ENCODE measurements at places on chromosomes 1 and 21.

GRCh38 chr1:1538989-1539309 lies 1.5 kb downstream of the TMEM240 start:
- no peak for DNase-seq

GRCh38 chr1:89065079-89065868 lies at the start of gene GBP1:
Gene GBP1, minus strand, starts transcription at chr1:89065208. Its CDS starts 1,974 bp downstream, at chr1:89063234.
- DNase-seq, result no peak

DNA sequence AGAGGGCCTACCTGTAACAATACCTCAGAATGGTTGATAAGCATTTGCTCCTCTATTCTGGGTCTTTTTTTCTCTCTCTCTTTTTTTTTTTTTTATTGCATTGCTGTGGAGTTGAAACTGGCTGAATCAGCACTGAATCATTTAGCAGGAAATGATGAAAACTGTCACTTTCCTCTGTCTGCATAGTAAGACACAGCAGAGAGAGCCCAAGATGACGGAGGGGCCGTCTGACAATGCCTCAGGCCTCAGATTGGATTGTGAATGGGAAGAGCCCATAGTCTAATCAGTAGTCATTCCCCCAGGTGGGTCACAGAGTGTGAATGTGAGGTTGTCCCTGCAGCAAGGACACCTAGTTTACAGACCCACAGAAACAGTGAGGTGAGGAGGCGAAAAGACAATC lies 193.2 kb upstream of the PLXNA2 start:
- no peak for DNase-seq

DNA sequence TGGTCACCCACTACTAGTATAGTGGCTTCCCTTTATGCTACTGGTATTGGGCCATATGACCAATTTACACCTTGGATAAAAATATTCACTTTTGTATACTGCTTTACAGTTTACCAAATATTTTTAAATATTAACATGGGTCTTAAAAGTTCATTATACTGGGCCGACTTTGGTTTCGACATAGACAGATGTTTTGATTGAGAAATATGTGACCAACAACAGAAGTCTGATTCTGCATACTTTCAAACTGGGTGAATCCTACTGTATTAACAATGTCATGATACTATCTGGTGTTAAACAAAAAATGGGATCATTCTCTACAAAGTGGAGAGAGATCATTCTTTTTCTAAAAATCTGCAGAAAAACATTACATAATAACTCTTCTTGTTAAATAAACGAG lies 134.8 kb downstream of the AKT3 start:
- DNase-seq, result no peak

- DNase-seq, result no peak
Measured at GRCh38 chr1:176504848-176505553, 42.0 kb downstream of the PAPPA2 start.

DNA sequence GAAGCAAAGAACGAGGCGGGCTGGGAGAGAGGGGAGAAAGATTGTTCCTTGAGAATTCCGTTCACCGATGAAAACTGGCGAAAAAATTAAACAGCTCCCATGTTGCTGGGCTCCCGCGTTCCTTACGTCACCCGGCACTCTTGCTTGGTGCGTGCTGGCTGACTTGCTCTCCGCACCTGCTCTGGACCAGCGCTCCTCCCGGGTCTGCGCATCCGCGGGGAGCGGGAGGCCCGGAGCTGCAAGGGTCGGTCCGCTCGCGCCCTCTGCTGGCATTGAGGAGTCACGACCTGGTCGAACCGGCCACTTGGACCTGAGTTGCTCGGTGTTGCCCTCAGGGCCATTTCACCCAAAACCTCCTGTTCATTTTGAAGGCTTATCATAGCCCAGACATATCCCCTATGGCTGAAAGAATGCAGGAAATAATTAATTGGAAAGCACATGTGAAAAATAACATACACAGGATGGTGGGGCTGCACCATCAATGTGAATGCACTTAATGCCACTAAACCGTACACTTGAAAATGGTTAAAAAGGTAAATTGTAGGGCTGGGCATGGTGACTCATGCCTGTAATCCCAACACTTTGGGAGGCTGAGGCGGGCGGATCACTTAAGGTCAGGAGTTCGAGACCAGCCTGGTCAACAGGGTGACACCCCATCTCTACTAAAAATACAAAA lies 98.9 kb upstream of the BACE2 start:
- DNase-seq, result peak; percentile 22

DNA sequence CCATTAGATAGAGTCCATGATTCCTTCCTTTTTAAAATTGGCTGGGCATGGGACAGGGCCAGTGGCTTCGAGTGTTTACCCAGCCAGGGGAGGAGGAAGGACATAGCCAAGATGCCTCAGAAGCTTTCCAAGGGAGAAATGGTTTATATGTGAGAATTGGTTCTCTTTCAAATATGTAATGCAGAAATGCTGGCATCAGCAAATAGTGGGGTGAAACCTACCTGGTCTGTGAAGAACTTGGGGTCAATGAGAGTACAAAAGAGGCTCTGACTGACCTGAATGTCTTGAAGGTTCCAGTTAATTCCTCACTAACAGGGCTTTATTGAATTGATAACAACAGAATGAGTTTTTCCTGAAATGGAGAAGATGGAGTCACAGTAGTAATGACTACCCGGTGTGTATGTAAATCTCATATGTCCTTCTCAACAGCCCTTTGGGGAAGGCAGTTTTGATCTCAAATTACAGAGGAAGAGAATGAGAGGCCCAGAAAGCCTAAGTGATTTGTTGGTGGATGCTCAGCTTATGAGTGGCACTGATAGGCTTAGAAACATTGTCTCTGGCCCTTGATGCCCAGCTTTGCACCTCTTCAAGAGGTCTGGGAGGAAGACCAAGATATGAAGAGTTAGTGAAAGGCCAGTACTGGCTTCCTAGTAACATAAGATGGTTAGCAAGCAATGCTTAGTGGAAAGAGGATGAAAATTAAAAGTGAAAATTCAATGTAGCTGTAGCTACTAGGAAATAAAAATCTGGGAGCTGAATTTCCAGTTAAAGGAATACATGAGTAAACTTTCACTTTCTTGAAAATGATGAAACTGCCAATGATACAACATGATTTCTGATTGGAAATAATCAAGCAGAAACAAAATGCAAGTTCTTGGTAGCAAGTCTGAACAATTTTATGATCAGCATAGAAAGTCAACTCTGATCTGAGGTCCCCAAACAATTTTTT lies 2.7 kb downstream of the ATF3 start:
- DNase-seq, result no peak

DNA sequence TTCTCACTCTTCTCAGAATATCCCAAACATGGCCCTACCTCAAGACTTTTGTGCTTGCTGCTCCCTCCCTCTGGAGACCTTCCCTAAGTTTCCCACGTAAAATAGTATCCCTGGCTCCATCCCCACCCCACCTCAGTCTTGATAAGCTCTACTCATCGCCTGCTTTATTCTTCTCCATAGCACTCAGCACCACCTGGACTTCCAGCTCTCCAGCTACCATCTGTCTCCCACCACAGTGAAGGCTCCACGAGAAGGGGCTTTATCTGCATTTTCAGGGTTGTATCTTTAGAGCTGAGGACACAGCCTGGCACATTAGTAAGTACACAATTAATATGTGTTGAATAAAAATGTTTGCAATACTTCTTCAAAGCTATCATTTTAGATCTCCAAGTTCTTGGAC lies 37.8 kb downstream of the MAB21L3 start:
- no peak for DNase-seq

DNA sequence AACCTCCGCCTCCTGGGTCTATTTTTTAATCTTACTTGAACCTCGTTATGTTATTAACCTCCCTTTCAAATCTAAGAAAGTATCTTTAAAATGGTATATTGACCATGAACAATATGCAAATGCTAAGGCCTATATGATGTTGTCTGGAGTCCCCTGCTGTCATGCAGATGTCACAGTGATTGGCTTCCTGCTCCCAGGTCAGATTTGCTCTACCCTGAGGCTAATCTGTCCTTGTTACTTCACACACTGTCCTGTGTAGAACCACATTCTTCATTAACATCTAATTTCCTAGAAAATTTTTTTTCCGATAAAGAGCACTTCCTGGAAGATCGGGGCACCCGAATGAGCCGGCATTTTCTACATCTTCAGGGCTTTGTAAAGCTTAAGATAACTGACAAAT lies 306.6 kb downstream of the MRPL39 start:
- DNase-seq, result no peak

- no peak for DNase-seq
Measured at GRCh38 chr21:45906196-45906805, 75.3 kb upstream of the COL6A1 start.

- DNase-seq, result no peak
Measured at GRCh38 chr1:204414016-204414415, 2.4 kb upstream of the PPP1R15B start.

DNA sequence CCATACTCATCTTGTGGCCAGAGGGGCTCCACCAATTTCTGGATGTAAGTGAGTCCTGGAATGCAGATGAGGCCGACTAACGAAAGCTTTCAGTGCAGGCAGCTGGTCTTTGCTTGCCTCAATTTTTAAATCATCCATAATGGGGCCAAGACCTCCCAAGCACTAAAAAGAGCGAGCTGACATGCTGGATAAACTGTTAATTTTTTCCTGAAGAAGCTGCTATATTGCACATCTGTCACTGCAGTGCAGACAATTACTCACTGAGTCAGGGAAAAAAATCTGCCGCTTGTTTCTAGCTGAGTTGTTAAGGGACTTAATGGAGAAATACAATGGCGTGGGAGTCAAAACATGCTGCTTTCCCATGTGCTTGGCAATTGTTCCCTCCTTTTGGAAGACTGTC lies 205.5 kb downstream of the GPATCH2 start:
- DNase-seq, result no peak

GRCh38 chr1:75341537-75341936 lies 207.3 kb downstream of the LHX8 start:
- no peak for DNase-seq

- DNase-seq, result no peak
Measured at GRCh38 chr1:185453496-185454192, 136.6 kb upstream of the IVNS1ABP start.

DNA sequence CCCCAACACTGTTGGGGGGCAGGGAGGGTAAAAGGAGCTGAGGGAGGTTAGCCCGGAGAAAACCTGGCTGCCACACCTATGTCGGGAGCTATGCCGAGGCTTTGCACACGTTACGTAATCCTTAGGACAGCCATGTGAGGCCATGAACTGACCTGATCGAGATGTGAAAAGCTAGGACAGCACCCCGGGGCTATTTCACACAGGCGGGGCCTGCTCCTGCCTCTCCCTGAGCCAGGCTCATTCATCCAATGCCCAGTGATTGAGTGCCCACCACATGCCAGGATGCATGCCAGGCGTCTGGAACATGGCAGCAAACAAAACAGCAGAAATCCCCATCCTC lies 30.2 kb downstream of the LDLRAP1 start:
- no peak for DNase-seq

DNA sequence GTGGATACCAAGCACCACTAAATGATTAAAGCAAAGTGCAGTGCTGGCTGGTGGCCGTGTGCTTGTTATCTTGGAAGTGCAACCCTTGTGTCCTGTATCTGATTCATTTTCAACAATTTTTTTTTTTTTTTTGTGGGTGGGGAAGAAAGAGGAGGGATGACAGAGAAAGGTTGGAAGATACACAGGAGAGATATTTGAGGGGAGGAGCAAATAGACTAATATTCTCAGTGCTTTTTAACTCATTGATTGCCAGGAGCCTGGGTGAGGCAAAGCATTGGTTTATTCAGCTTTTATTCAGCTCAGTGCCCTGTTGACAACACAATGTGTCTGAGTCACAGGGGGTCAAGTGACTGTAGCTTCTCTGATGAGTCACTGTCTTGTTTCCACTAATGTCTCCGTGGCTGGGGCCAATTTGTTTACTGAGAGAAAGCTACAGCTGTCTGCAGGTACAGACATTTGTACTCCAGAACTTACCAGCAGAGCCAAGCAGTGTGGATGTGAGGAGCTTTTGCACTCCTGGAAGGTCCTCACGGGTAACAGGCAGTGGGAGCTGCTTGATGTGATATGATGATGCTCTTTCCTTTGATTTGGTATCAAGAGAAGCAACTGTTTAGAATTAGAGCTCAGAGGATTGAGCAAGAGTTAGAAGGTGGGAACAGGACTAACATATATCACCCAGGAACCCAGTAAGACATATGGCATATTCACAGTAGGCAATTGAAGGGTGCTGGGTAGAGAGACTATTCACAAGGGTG lies 23.6 kb upstream of the DNM3 start:
- DNase-seq, result no peak

GRCh38 chr1:107683683-107684082 lies 281.3 kb downstream of the VAV3 start:
- DNase-seq, result no peak

GRCh38 chr21:44801468-44802395 lies at the start of gene UBE2G2:
Gene UBE2G2, minus strand, starts transcription at chr21:44801820. Its CDS starts 72 bp downstream, at chr21:44801748.
- peak; percentile 78 for DNase-seq

- DNase-seq, result no peak
Measured at GRCh38 chr1:31383967-31384366, 11.1 kb upstream of the FABP3 start.

GRCh38 chr1:89310505-89310904 lies 37.8 kb upstream of the GBP5 start:
- DNase-seq, result no peak

DNA sequence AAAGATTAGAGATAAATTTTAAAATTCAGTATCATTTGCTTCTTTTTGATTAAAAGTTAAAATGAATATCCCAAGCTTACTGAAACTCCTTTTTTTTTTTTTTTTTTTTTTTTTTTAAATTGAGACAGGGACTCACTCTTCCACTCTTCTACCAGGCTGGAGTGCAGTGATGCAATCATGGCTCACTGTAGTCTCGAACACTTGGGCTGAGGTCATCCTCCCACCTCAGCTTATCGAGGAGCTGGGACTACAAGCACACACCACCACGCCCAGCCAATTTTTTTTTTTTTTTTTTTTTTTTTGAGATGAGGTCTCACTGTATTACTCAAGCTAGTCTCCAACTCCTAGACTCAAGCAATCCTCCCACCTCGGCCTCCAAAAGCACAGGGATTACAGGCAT lies 92.1 kb upstream of the RGS18 start:
- DNase-seq, result no peak

DNA sequence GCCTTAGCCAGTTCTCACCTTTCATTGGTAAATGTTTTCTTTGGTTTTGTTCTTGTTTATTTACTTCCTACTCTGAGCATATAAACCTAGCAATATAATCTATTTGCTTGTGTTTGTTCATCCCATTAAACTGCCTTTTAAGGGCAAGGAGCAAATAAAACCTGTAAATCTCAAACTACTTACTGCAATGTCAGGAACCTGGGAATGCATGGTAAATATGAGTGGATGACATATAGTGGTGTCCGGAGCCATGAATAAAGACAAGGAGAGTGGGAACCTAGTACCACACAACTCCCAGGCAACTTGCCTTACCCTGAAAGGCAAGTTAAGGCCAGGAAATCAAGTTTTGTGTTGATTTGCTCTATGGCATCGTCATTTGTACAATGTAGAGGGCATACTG lies 1133.7 kb upstream of the NCAM2 start:
- no peak for DNase-seq

Measured in stimulated activated CD4-positive, alpha-beta T cell treated with anti-CD3 and anti-CD28 coated beads, TNF-alpha, amount 100 ng/mL, for 1 hour (primary cell).